CMK (cell line): ENCODE measurements at places on chromosomes 12 and 14.

DNA sequence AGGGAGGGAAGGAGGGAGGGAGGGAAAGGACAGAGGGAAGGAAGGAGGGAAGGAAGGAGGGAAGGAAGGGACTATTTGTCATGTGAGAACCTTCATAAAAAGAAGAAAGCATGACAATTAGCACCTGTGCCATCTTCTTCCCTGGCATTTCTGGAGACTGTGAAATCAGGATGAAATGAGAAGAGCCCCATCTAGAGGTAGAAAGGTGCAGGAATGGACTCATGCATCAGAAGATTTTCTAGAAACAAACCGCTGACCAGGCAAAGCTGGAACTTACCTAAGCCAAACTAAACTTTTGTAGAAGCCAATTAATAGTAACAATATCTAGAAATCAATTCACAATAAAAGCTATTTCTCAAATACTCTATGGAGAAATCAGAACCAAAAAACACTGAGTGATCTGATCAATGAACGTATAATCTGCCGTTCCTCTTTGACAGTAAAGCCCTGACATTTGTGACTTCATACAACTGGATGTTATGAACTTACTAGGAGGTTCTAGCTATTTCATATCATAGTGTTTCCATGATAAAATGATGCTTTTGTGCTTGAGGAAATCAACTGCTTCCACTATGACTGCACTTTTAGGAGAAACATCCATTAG, 24.4 kb upstream of the CRACR2A start:
- no peak for DNase-seq

DNA sequence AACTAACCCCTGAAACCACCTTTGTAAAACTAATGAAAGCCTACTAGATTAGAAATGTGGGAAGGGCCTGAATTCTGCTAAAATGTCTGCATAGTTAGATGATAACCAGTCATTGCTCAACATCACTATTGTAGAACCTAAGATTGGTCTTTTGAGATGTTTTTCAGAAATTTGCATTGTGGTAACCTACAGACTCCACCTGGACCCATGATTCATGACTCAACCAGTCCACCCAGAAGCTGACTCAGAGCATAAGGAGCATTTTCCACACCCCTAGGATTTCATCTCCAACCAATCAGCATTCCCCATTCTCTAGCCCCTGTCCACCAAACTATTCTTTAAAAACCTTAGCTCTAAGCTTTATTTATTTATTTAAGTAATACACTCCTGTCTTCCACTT, 30.4 kb upstream of the CHGA start:
- no peak for DNase-seq

- DNase-seq, result no peak
Measured at GRCh38 chr12:74365178-74365964, 172.3 kb upstream of the ATXN7L3B start.

DNA sequence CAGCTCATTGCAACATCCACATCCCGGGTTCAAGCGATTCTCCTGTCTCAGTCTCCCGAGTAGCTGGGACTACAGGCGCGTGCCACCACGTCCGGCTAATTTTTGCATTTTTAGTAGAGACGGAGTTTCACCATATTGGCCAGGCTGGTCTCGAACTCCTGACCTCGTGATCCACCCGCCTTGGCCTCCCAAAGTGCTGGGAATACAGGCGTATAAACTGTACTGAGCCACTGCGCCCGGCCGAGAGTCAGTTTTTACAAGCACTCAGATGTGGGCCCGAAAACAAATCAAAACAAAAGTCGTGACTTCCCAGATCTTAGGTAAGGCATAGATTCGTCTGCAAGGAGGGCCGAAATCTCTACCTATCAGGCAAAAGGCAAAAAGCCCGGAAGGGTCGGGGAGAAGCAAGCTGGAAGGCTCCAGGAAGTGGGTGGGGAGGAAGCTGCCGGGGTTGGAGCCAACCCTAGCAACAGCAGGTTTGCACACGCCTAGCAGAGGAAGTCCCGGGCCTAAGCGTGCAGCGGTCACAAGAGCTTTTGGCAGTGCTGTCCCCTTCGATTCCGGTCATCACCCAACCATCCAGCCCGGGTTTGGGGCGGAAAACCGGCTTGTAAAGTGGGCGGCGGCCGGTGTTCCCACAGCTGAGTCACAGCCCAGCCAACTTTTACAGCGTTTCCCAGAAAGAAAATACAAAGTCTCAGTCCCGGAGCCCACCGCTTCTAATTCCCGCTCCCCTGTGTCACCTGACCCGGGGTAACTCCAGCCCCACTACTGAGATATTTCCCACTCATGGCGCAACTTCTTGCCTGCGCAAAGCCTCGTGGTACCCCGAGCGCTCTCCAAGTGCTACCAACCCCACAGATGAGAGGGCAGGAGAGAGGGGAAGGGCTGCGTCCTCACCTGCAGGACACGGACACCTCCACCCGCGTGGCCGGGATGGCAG, 583 bp downstream of the CPNE8 start:
- DNase-seq, result peak; percentile 78

DNA sequence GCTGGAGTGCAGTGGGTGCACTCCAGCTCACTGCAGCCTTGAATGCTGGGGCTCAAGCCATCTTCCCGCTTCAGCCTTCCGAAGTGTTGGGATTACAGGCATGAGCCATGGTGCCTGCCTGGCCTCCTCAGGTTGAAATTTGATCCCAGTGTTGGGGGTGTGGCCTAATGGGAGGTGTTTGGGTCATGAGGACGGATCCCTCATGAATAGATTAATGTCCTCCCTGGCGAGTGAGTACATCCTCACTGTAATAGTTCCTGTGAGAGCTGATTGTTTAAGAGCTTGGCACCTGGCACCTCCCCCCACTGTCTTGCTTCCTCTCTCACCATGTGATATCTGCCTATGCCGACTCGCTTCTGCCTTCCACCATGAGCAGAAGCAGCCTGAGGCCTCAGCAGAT, 84.7 kb downstream of the TSPAN9 start:
- DNase-seq, result no peak

- DNase-seq, result no peak
Measured at GRCh38 chr12:68631227-68631626, 20.5 kb downstream of the RAP1B start.

- peak; percentile 52 for DNase-seq
Measured at GRCh38 chr12:74021937-74022336, 515.7 kb upstream of the ATXN7L3B start.

GRCh38 chr12:132559652-132560363, 50.6 kb downstream of the LRCOL1 start:
- DNase-seq, result peak; percentile 44

- DNase-seq, result no peak
Measured at GRCh38 chr14:63686926-63687325, 40.9 kb downstream of the SGPP1 start.

DNA sequence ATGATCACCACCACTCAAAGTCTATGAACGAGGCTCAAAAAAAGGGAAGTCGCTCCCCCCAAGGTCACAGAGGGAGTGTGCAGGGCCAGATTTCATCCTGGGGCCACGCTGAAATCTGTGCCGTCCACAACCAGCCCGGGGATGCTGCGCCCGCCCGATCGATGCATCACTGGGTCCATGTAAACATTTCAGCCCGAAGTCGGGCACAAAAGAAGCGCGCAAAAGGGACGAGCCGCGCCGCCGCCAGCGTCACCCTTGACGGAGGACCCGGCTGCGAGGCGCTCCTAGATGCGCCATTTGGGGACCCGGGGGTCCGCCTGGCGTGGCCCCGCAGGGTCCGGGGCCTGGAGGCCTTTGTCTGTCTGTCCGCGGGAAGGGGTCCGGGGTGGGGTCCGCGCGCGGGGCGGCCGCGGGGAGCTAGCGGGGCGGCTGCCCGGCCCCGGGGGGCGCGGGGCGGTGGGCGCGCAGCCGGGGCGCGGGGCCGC, 503 bp downstream of the FBXO21 start:
- DNase-seq, result no peak

DNA sequence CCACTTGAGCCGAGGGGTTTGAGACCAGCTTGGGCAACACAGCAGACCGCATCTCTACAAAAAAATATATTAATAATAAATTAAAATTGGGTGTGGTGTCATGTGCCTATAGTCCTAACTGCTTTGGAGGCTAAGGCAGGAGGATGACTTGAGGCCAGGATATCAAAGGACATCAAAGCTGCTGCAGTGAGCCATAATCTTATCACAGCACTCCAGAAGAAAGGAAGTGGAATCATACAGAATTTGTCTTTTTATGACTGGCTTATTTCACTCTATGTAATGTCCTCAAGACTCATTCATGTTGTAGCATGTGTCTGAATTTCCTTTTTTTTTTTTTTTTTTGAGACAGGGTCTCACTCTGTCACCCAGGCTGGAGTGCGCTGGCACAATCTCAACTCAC, 43.9 kb upstream of the NUDT4 start:
- peak; percentile 27 for DNase-seq

GRCh38 chr14:63960926-63961567, 108.2 kb downstream of the SYNE2 start:
- DNase-seq, result no peak

DNA sequence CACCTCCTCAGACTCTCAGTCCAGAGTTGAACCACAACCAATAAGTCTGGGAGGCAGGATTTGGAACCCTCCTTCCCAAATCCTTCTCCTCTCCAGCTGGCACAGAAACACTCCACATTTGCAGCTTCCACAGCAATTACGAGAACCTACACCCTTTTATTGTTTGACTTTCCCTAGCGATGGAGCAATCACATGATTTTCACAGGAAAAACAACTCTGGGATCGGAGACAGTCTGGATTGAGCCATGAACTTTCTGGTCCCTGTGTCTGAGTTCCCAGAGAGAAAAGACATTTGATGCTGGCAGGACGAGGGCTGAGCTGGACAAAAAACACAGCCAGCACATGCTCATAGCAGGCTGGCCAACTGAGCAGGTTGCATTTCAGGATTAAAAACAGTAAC, 49.0 kb upstream of the STON2 start:
- no peak for DNase-seq

DNA sequence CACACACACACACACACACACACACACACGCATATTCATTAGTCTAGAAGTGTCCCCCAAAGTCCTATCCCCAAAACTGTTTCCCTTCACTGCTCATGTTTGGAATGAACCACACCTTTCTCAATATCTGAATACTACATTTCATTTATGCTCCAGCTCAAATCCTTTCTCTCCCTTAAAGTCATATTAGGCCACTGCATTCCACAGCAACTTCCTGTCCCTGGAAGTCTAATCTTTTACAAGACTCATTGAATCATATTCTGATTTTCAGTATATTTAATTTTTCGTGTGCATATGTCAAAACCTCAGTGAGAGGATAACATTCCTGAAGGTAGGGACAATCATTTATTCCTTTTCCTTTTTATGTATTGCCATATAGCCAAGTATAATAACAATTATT, 155.6 kb upstream of the LMNTD1 start:
- no peak for DNase-seq

DNA sequence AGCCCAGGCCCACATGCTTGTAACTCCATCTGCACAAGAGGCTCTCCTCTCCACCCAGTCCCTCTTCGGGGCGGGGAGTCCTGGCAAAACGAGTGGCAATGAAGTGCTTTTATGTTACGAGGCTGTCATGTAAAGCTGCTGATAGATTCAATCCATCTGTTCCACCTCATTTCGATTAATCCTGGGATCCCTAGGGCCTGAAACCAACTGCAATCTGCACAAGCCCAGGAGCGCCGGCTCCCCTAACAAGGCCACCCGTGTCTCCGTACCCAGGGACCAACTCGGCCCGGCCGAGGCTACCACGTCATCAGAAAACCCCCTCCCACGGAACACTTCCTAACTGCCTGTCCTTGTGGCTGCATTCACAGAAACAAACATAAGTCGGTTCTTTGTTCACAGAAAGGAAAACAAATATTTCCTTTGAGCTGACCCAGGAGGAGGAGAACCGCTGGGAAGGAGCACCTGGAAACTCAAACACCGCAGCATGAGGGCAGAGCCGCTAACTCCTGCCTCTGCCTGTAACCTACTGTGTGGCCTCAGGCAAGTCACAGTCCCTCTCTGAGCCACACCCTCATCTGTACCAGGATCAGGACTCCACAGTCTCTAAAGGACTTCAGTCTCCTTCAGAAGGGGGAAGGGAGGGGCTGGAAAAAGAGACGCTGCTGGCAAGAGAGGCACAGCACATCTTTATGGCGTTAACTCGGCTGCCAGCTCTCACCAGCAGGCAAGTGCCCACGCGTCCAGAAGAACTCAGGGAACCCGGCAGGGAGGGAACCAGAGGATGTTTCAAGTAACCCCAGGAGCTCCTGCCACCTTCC, 47.8 kb downstream of the CCDC88C start:
- no peak for DNase-seq

DNA sequence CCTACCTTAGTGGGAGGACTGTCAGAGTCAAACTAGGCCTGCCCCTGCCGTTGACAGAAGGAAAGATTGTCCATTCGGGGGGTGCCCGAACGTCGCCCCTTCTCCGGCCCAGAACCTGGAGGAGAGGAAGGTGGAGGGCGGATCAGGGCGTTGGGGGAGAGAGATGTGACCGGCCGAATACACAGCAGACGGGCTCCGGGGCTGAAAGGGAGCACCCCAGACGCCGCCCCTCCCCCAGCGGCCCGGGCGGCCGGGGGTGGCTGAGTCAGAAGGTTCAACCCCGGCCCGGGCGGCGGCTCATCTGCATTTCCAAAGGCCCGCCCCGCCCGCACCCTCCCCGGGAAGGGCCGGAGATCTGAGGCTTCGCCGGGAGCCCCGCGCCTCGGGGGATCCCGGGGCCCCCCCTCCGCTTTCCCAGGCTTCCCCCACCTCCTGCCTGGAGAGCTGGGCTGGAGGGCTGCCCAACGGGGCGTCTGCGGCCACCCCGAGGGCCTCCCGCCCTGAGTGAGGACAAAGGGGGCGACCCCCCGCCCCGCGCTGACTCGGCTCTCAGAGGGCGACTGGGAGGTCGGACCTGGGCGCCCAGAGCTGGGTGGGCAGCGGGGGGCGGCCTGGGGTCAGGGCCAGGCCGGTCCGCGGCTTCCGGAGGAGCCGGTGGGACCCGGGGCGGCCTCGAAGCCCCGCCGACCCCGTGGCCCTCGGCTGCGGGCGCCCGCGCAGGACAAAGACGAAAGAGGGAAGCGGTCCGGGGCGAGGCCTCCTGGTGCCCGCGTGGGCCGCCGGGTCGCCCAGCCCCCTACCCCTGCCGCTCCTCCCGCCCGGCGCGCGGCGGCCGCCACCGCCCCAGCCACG, 3.7 kb upstream of the SETD1B start:
- DNase-seq, result no peak

DNA sequence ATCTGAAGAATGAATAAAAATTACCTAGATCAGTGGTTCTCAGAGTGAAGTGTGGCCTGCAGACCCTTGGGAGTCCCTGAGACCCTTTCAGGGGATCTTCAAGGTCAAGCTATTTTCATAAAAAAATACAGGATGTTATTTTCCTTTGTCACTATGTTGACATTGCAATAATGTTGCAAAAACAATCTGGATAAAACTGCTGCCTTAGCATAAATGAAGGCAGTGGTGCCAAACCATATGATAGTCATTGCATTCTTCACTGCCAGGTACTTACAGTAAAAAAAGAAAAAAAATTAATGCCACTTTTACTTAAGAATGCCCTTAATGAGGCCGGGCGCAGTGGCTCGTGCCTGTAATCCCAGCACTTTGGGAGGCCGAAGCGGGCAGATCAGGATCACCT, 2.0 kb upstream of the CD4 start:
- DNase-seq, result no peak

- DNase-seq, result no peak
Measured at GRCh38 chr12:38141239-38141638, 175.3 kb upstream of the ALG10B start.
